ENCODE measurements at places on chromosomes 2 and 18.
A peak's percentile ranks its signal among the peaks of the same experiment; 100 is the strongest.

GRCh38 chr2:80519121-80519643, 214.6 kb upstream of the LRRTM1 start:
- no peak for DNase-seq

GRCh38 chr2:10400568-10400977, 47.6 kb downstream of the ODC1 start:
- peak; percentile 76 for DNase-seq

- no peak for DNase-seq
These were observed at the start of gene CFAP65 for GRCh38 chr2:219041252-219041651. TSS of gene CFAP65 (minus strand) at chr2:219041516. CDS start at chr2:219039048, 2,468 bp downstream.

GRCh38 chr2:240305369-240305962, 130.0 kb upstream of the GPC1 start:
- no peak for DNase-seq

GRCh38 chr2:238864207-238865014, 16.5 kb downstream of the TWIST2 start:
- no peak for DNase-seq

GRCh38 chr18:36143391-36143790, 13.7 kb downstream of the ELP2 start:
- DNase-seq, result no peak

DNA sequence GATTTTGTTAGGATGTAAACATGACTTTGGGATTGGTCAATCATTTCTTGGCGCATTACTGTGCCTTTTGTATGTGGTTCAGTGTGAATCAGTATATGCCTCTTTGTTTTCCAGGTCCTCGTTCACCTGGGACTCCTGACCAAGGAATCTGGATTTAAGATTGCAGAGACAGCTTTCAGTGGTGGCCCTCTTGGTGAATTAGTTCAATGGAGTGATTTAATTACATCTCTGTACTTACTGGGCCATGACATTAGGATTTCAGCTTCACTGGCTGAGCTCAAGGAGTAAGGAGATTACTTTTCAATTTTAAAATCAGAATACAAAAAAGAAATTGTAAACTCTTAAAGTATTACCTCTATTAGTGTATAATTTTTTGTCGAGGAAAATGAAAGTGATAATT, 87.6 kb downstream of the MGAT5 start:
- DNase-seq, result no peak

- no peak for DNase-seq
These were observed 61.3 kb upstream of the SH3RF3 start for GRCh38 chr2:109067631-109068125.

GRCh38 chr2:3386448-3386958, 7.0 kb downstream of the TRAPPC12 start:
- DNase-seq, result no peak

DNA sequence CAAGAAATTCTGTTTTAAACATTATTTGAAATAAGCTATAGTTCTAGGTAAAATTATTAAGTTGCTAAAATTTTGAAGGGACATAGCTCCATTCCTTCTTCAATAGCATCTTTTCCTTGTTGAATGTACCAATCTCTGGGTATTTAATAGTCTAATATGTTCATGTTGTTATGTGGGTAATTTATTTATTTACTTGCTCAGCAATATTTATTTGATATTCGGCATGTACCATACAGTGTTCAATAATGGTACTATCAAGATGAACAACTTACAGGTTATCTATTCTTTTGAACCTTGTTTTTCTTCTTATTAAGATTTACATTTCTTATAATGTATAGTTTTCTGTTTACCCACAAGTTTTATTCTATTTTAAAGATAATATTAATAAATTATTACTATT, 1616.8 kb upstream of the PIK3C3 start:
- no peak for DNase-seq

- DNase-seq, result no peak
These were observed 369.7 kb downstream of the EPHA4 start for GRCh38 chr2:221202431-221202830.

GRCh38 chr2:174722942-174723592, 41.2 kb downstream of the CHRNA1 start:
- no peak for DNase-seq

DNA sequence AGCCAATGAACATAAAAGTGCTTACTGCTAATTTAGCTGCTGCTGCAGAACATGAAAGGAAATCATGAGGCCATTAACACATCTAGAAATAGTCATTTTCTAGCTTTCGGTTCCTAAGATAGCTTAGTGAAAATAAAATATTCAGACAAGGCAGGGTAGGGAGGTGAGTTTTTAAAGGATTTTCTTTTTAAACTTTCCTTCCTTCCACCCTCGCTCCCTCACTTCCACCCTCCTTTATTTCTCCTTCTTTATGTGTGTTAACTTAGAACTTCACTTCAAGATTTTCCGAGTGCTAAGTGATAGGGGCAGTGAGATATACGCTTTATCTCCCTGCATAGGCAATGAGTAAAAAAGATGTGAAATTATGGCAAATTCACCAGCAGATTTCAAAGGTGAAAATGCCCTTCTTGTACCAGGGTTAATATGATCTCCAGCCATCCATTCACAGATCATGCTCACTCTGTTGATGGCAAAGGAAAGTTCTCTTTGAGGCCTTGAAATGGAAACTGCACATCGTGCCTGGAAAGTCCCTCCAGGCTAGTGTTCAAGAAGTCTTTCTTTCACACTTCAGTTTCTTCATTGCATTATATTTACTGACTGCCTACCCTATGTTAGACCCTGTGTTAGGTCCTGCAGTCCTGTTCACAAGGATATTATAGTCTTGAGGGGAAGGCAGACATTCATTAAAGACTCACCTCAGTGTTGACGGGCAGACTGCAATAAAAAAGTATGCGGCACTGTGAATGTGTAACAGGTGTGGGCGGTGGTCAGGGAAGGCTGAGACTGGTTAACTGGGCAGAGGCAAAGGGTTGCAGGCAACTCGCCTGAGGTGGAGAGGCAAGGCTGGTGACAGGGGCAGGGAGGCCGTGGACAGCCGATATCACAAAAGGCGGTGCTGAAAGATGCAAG, 200.8 kb downstream of the PLCL1 start:
- DNase-seq, result no peak

GRCh38 chr2:49271060-49271606, 116.8 kb upstream of the FSHR start:
- no peak for DNase-seq

- no peak for DNase-seq
These were observed 5.9 kb downstream of the SP9 start for GRCh38 chr2:174340400-174341292.

DNA sequence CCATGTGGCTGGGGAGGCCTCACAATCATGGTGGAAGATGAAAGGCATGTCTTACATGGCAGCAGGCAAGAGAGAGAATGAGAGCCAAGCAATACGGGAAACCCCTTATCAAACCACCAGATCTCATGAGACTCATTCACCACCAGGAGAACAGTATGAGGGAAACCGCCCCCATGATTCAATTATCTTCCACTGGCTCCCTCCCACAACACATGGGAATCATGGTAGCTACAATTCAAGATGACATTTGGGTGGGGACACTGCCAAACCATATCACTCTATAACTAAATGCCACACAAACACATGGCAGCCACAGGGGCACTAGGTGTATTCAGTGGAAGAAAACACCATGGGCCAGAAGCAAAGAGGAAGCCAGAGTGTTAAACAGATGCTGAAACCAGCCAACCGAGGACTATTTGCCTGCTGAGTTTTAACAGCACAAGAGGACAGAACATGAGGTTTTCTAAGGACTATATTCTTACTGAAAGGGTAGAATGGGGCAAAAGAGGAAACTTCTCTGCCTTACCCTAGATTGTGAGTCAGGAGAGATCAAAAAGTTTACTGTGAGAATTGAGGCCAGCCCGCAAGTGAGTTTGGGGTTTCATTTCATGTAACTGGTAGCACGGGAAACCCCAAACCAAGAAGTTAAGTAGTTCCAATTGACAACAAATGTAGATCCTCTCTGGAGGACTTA, 49.2 kb downstream of the SIGLEC15 start:
- peak; percentile 90 for DNase-seq

DNA sequence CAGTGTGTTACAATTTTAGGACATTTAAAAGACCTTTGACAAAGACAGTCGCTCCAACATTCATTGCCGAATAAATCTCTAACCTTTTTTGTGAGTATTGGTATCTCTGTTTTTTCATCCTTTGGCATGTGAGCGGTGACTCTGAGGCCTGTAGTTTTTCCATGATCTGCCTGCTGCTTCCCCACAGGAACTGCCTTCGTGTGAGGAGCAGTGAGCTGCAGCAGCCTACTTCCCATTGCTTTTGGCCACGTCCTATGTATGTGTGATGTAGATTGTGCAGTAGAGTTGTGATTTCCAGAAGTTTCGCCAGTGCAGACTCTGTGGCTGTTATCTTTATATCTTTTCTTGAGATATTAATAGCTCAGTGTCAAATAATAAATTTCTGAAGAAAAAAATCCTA, 79.8 kb downstream of the UGGT1 start:
- DNase-seq, result no peak

- no peak for DNase-seq
These were observed 14.3 kb upstream of the PRSS56 start for GRCh38 chr2:232505856-232506255.

DNA sequence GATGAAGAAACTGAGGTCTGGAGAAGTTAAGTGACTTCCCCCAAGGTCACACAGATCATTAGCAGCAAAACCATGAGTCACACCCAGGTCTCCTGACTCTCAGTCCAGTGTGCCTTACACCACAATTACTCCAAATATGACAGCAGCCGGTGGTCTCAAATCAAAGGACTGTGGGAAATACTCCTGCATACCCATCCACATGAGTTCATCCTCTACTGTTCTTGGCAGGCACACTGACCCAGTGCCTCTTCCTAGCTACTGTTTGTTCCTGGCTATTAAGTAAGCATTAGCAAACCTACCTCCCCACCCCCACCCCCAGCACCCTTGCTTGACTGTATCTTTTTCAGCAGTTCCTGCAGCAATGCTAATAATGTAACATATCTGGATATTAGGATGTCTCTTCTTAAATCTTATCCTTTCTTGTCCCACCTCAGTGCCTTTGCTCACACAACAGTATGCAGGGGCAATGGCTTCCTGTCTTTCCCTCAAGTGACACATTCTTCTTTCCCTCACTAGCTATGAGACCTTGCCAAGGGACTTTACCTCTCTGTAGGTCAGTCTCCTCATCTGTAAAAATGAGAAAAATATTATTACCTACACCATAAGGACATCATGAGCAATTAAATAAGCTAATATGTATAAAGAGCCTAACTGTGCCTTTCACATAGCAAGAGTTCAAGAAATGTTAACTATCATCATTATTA, 46.2 kb downstream of the FAM98A start:
- no peak for DNase-seq

DNA sequence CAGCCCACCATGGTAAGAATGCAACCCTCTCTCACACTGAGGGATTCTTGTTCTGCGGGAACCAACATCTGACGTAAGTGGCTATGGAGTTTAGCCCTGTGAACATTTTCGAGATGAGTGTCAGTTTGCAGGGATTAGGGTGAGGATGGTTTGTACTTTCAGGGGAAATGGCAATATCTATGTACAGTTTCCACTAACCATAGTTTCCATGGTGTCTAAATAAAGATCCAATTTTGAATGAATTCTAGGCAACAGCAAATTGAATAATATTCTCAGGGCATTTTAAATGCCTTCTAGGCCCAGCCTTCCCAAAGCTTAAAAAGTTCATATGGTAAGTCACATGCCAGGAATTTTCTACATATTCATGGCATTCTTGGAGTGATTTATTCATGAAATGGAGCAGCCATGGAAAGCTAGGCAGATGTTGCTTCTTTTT, 105.4 kb upstream of the MMADHC start:
- DNase-seq, result no peak

GRCh38 chr2:406876-407275, 119.0 kb upstream of the ALKAL2 start:
- no peak for DNase-seq

GRCh38 chr2:217203086-217203485, 343.2 kb upstream of the TNP1 start:
- DNase-seq, result no peak

DNA sequence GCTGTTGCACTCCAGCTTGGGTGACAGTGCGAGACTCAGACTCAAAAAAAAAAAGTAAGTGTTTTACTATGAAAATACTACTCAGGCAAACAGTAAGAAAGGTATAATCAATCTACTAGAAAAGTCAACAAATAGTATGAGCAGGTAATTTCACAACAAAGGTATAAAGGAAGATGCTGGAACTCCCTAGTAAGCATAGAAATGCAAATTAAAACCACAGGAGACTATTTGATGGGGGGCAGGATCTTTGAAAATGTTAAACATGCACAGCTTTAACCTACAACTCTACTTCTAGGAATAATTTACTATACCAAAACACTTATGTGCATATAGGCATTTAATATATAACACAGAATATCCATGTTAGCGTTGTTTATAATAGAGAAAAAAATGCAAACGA, 24.3 kb upstream of the TNFAIP6 start:
- DNase-seq, result no peak

DNA sequence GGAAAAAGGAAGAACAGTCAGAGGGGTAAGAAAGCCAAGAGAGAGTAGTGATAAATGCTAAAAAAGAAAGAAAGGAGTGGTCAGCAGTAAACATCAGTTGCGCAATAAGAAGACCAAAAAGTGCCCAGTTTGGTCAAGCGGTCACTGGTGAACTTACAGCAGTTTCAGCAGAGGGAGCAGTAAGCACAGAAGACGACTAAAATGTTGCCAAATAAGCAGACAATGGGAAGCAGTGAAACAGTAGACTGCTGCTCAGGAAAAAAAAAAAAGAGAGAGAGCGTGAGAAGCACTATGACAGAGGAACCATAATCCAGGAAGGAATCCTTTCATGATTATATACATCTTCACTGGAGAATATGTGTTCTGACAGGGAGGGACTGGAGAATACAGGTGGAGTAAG, 45.8 kb downstream of the DNAJC10 start:
- DNase-seq, result no peak

DNA sequence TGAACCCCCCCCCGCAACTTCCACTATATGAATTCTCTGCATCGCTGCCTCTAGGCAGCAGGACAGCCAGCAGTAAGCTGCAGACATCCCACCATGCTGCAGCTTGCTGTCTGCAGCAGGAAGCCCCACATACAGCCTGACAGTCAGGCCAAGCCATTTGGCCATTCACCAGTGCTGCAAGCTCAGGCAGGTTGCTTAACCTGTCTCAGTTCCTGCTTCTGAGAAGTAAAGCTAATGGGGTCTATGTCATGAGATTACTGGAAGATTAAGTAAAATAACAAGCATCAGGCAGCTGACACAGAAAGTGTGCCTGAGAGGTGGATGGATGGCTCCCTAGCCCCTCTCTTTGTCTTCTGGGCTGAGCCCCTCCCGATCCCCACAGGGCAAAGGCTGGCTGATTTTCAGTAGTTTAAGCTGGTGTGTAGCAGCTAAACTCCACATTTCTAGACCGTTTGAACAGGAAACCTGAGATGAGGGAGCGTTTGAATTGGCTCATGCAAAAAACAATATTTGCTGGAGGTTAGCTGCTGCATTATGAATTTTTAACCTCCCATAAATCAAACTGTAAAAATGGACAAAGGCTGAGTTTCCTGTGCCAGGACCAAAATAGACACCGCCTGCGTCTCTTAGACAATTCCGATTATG, 193.8 kb upstream of the ARL4C start:
- no peak for DNase-seq

- no peak for DNase-seq
These were observed 1.4 kb downstream of the PSME4 start for GRCh38 chr2:53969285-53969967.
